Mesothelial cell of epicardium (in vitro differentiated cells): ENCODE measurements at places on chromosomes 5 and 9. TPM values are rescaled to one million over a fixed set of nuclear protein-coding genes. Genes with fewer than 3 reads are reported as not detected.
A peak's percentile ranks its signal among the peaks of the same experiment; 100 is the strongest.

PCDHB6 gene
- 1.8 to 2.1 TPM (median 2.1 TPM) in 3 replicates for total RNA-seq

C9 gene
- total RNA-seq: not detected in 3 replicates

ADAMTSL1 gene
- 44.1 to 48.0 TPM (median 45.2 TPM) in 3 replicates for total RNA-seq

ANKRD18A gene
- 0.36 to 1.6 TPM (median 0.92 TPM) in 3 replicates for total RNA-seq

FBLL1 gene
- total RNA-seq: 0.80 to 0.95 TPM (median 0.81 TPM) in 3 replicates

HTR4 gene
- 0.27 to 0.41 TPM (median 0.33 TPM) in 3 replicates for total RNA-seq

DNA sequence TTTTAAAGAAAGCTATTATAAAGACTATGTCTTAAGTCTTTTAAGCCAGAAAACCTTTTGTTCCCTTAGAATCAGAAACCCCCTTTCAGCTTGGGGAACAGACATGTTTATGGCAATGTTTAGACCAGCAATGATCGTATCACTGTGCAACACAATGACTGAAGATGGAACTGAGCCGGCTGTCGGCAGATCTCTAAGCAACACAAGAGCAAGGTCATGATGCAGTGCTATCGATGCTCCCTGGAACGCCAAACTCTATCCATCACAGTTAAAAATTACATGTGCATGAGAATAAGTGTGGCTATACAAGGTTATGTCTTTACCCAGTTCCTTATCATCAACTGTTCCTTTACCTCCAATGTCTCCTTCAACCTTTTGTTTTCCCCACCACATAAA is 1.8 kb upstream of the RNF44 start:
- no peak for DNase-seq

- DNase-seq: no peak
Observed at GRCh38 chr9:129493706-129494047, 127.2 kb downstream of the C9orf50 start.

DNA sequence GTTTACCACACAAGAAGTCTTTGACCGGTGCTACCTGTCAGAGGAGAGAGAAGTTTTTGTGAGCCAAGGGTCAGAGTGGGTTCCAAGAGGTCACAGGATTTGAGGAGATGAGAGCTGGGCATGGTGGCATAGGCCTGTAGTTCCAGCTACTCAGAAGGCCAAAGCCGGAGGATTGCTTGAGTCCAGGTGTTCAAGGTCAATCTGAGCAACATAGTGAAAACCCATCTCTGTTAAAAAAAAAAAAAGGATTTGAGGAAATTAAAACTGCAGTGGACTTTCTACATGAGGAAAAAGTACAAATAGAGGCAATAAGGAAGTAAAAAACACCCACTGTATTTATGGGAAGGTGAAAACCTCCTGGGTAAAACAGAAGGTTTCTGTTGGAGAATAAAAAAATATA is 63.8 kb downstream of the PHAX start:
- no peak for DNase-seq

DNA sequence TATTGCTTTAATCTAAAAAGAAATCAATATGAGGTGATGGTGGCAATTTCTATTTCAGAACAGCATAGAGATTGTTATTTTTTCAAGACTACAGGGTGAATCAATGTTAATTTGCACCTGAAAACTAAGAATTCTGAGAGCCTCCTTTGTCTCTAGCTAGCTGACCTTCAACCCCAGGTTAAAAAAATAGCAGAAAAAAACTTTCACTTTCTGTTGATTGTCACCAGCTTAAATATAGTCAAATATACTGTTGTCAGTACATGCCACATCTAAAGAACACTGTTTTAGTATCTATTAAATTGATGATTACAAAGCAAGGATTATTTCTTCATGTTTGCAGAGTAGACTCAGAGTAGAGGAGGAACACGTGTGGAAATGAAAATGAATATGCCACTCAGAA is 1371.4 kb downstream of the MAT2B start:
- no peak for DNase-seq

- DNase-seq: no peak
Observed at GRCh38 chr9:76403352-76403751, 9.1 kb upstream of the RFK start.

- no peak for DNase-seq
Observed at GRCh38 chr9:8030095-8030494, 230.5 kb upstream of the DMAC1 start.

GRCh38 chr5:13250464-13251291 is 693.8 kb downstream of the DNAH5 start:
- no peak for DNase-seq

GRCh38 chr9:120946259-120946658 is 19.7 kb upstream of the TRAF1 start:
- DNase-seq: no peak

DNA sequence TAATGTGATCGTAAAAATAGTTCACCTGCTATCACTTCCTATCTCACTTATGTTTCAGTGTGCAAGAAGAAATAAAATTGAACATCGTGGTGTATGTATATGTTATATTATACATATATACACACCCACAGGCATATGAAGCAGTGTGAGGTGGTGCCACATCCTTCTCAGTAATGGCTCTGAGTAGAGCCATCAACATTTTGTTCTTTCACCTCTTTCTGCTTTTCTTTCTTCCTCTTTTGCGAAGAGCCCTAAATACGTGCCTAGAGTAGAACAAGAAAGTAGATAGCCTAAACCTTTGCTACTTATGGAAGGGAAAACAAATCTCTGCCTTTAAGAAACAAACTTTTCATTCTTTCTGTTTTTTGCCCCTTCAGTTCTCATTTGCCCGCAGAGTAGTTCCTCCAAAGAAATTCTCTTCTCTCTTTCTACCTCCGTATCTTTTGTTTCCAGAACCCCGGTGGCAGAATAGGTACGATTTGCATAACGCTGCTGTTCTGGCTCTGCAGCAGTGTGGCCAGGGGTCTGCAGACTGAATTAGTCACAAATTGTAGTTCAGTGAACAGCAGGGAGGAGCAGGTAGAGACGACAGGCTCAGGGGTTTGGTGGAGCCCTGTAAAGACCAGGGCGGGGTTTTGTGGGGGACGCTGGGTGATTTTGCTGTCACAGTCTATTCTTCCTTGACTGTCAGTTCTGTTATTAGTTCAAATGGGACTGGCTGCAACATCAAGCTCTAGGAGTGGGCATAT is 40.5 kb upstream of the PJA2 start:
- DNase-seq: no peak

DNA sequence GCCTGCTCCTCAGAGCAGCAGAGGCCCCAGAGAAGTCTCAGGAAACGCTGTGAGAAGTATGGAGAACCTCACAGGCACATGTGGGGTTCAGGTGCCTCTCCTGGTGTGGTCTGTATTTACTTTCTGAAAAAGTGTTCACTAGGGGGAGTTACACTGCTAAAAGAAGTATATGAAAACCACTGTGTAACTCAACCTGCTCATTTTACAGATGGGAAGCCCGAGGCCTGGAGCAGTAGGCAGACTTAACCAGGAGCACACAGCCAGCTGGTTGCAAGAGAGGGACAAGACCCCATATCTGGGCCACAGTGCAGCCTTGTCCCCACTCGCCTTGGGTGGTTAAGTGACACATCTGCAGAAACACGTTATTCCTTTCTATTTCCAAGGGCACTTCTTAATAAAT is 112.8 kb upstream of the SAP30L start:
- no peak for DNase-seq

DNA sequence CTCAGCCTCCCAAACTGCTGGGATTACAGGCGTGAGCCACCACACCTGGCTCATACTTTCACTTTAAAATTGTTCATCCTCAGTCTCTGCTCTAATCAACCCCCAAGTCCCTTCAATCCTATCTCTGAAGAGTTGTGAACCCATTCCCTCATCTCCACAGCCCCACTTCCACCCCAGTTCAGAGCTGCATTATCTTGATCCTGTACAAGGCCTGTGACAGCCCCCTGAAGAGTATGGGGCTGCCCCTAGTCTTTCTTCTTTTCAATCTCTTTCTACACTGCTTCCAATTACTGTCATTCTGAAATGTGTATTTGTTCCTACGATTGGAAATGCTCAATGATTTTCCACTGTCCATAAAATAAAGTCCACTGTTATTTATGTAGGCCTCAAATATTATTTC is 588.3 kb downstream of the RAB3C start:
- no peak for DNase-seq

- DNase-seq: no peak
Observed at GRCh38 chr9:138095813-138096518, 218.4 kb downstream of the CACNA1B start.

DNA sequence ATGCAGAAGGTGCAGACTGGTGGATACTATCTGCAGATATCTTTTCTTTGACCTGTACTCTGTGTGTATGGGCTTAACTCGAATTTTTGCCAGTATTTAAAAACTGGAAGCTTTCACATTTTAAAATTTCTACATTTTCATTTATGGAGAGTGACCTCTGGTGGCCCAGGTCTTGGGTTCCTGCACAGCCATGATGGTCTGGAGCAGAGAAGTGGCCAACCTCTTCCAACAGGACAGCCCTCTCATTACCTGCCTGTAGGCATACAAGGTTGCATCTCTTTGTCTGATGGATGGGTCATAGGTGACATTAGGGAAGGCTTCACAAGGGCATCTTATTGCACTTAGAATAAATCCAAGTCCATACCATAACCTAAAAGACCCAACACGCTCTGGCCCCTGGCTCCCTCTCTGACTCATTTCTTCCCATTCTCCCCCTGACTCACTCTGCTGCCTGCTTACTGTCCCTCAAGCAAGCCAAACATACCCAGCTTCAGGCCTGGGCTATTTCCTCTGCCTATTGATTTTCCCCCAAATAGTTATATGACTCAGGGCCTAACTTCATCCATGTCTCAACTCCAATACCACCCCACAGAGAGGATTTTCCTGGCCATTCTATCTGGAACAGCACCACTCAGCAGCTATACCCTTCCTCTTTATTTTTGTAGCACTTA is 113.3 kb upstream of the SLC1A3 start:
- DNase-seq: no peak

DNA sequence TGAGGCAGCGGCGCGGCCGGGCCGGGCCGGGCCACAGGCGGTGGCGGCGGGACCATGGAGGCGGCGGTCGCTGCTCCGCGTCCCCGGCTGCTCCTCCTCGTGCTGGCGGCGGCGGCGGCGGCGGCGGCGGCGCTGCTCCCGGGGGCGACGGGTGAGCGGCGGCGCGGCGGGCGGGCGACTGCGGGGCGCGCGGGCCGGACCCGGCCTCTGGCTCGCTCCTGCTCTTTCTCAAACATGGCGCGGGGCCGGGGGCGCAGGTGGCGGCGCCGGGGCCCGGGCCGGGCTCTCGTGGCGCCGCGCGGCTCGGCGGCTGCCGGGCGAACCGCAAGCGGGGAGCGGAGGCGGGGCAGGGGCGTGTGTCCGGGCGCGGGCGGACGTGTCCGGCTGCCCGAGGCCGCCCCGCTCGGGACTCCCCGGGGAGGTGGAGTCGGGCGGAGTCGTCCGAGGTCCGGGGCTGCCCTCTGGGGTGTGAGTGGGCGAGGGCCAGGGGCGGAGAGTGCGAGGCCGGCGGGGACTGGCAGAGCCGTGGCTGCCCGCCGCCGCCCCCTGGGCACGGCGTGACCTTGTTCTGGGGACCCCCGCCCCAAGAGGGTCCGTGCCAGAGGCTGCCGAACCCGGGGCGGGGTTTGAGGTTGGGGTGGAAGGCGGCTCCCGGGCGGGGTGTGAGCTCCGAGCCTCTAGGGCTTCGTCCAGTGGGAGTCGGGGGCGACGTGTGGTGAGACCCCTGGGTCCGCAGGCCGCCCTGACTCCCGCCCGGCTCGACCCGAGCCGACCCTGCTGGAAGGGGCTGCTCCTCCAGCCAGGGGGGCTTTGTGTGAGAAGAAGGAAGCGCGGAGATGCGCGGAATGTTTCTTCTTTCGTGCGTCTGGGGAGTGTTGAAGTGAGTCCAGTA is 485 bp downstream of the TGFBR1 start:
- peak; percentile 68 for DNase-seq

DNA sequence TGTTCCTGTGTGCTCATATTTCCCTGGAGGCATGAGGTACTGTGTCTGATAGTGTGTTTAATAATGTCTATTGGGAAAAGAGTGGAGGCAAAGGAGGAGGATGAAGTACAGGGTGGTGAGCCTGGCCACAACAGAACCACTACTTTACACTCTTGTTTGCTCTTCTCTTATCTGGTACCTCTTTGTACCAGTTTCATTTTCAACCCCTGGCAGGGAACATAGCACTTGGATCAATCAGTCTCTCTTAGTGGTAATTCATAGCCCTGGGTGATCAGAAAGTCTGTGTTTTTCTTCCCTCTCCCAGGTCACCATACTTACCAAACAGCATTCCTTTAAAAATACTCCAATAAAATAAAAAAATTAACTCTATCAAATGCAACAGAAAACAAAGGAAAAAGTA is 105.4 kb downstream of the DMRT2 start:
- DNase-seq: no peak

DNA sequence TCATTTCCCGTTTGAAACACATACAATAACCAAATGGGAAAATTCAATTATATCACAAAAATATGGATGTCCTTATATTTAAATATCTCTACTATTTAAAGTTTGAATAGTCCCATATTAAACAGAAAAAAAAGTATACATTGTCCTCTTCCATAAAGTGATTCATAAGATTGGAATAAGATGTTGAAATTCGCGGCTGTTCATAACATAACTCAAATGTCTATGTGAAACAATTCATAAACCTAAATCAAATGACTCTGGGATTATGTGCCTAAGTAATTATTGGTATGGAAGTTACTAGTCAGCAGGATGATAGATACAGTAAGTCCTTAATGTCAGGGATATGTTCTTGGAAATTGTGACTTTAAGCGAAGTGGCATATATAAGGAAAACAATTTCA is 3.9 kb upstream of the EFNA5 start:
- DNase-seq: no peak

DNA sequence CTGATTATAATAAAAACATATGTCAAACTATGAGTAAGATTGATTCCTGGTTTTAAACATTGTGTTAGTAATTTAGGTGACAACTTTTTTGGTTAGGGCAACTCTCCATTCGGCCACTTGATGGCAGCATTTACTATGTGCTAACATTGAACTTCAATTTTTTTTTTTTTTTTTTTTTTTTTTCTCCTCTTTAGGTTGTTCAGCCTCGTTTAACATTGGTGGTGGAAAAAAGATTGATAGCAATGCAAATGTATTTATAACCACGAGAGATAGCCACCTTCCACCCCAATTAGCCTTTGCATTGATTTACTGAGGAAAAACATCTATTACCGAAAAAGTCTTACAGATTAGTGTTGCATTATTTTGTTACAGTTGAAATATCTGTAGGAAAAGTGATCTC is 159.1 kb downstream of the CSNK1G3 start:
- DNase-seq: no peak

- DNase-seq: no peak
Observed at GRCh38 chr5:2135833-2136232, 253.1 kb upstream of the IRX4 start.

DNA sequence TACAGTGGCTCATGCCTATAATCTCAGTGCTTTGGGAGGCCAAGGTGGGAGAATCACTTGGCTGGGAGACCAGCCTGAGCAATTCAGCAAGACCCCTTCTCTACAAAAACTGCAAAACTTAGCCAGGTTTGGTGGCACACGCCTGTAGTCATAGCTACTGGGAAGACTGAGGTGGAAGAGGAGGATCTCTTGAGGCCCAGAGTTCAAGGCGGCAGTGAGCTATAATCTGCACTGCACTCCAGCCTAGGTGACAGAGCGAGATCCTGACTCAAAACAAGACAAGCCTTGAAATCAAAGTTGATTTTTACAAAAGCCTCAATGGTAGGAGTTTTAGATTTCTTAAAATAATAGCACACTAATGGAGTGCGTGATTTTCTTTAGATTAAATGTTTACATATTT is 14.6 kb downstream of the UBE2D2 start:
- DNase-seq: no peak
